ENCODE measurements at places on chromosomes 5 and 9.

DNA sequence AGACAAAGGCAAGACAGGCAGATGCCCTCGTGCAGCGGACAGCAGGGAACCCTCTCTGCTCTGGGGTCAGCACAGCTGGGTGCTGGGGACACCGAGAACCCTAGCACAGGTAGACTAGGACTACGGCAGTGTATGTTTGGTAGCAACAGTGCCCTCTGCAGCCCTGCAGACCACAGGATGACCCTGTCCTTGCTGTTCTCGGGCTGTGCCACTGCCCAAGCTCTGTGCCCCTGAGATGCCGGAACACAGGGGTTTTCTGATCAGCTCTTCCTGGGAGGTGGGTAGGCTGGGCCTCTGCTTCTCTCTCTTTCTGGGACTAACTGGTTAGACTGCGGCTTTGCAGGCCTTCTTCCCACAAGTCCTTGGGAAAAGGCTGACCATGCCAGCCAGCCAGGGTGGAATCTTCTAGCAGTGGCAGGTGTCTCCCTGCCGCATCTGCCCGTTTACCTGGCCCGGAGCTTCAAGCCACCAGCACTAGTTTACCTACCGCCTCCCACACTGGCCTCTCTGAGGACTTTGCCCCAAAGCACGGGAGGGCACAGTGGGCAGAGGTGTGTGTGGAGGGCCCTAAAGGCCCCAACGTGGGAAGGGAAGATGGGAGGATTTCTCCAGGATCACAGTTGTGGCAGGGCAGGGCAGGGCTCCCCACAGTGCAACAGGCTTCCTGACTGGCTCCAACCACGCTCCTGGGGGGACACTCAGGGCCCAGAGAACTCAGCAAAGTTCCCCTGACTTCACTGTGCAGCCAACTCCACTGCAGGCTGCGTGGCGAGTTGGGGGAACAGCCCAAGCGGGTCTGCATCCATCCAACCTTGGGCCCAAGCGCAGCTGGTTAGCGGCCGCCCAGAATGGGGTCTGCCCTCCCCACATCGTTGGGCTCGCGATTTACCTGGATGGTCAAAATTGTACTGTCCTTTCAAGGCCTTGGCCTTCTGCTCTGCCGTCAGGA, 1.2 kb downstream of the UCK1 start:
- DNase-seq = no peak

- DNase-seq = no peak
Measured at GRCh38 chr5:181044093-181044599, 4.1 kb downstream of the BTNL9 start.

- DNase-seq = peak; percentile 15
Measured at GRCh38 chr5:109410389-109411148, 795 bp upstream of the PJA2 start.

DNA sequence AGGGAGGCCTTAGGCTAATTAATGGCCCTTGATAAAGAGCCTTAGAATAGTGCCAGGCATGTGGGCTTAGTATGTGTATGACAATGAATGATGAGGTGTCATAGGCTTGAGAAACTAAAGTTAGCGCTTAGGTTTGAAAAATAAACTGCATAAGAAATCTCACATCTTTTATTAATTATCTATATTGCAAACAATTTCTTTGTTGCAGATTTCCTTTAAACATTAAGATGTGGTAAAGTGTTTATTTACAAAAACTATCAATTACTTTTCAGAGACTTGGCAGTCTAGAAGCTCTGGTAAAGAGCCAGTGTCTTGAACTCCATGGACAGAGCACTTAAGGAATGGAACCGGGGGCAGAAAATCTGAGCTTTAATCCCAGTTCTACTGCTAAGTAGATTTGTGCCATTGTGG, 23.1 kb downstream of the MAP1B start:
- no peak for DNase-seq

- DNase-seq = no peak
Measured at GRCh38 chr9:121999556-121999955, 93.6 kb downstream of the TTLL11 start.

DNA sequence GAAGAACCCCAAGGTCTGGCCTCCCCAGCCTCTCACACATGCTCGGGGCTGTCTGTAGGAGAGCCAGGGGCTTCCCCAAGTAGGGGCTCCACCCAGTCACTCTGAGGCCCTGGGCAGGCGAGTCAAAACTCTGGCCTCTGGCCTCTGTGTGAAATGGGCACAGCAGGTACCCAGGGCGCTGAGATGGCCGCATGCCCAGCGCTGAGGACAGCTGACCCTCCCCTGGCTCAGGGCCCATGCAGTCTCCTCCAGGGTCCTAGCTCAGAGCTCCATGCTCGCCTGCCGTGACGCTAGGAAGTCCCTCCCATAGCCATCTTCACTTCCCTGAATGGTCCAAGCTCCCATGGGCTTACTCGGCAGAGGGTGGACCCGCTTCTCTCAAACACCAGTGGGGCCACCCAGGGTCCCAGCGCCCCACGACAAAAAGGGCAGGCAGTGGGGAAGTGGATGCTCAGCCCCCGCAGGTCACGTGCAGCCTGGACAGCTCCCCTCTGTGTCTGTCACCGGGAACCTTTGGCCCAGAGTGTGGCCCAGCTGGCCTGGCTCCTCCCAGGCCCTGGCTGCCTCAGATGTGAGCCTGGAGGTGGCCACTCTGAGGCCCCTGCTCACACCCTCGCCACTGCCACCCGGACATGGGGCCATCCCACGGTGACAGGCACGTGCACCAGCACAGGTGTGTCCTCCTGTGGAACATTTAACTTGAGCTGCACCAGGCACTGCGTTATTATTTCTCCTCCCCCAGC, 12.2 kb upstream of the VAV2 start:
- DNase-seq = no peak

- DNase-seq = no peak
Measured at GRCh38 chr5:116864157-116864837, 289.7 kb upstream of the SEMA6A start.

- peak; percentile 34 for DNase-seq
Measured at GRCh38 chr9:36486933-36487481, 85.7 kb upstream of the MELK start.

- DNase-seq = no peak
Measured at GRCh38 chr5:126871441-126871840, 94.5 kb downstream of the LMNB1 start.

GRCh38 chr9:29981013-29981412, 2403.4 kb upstream of the ACO1 start:
- DNase-seq = no peak

Data from activated CD4-positive, alpha-beta T cell treated with anti-CD3 and anti-CD28 coated beads for 1 hour (primary cell).